ENCODE measurements at places on chromosomes 5 and 9.

DNA sequence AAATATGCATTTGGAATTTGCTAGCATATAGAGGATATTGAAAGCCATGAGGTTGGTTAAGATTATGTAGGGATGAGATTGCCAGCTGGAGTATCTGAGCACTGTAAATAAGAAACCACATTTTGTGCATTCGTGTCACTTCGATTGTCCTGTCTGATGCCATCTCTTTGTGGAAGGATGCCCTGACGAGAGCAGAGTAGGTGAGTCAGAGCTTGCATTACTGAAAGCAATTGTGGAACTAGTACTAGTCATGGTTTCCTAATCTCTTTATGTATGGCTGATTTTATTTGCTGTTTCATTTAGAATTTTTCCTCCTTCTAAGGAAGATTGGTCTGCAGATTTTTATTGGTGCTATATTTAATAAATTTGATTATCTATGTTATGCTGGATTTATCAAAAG lies 14.5 kb upstream of the TAS2R1 start:
- DNase-seq, result no peak

- no peak for DNase-seq
These were observed 79.1 kb downstream of the FAM174A start for GRCh38 chr5:100614308-100614707.

DNA sequence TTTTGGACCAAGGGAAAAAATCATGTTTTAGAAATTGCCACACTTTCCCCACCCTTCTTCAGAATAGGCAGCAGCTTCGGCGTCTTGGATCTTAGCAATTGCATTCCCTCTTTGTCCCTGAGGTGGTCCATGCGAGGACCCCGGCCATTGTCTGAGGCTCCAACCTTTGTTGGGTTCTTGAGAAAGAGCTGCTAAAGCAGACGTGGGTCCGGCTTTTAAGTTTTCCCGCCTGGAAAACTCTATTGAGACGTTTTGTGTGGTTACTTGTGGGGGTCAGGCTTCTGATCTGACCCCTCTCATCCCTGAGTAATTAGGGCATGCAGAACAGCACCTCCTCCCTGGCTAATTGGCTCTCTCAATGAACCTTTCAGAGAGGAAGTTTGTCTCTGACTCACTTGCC lies 509.6 kb upstream of the TNC start:
- DNase-seq, result no peak

- no peak for DNase-seq
These were observed 16.3 kb upstream of the ANXA1 start for GRCh38 chr9:73135394-73135793.

- no peak for DNase-seq
These were observed 41.8 kb downstream of the CDO1 start for GRCh38 chr5:115774684-115775083.

DNA sequence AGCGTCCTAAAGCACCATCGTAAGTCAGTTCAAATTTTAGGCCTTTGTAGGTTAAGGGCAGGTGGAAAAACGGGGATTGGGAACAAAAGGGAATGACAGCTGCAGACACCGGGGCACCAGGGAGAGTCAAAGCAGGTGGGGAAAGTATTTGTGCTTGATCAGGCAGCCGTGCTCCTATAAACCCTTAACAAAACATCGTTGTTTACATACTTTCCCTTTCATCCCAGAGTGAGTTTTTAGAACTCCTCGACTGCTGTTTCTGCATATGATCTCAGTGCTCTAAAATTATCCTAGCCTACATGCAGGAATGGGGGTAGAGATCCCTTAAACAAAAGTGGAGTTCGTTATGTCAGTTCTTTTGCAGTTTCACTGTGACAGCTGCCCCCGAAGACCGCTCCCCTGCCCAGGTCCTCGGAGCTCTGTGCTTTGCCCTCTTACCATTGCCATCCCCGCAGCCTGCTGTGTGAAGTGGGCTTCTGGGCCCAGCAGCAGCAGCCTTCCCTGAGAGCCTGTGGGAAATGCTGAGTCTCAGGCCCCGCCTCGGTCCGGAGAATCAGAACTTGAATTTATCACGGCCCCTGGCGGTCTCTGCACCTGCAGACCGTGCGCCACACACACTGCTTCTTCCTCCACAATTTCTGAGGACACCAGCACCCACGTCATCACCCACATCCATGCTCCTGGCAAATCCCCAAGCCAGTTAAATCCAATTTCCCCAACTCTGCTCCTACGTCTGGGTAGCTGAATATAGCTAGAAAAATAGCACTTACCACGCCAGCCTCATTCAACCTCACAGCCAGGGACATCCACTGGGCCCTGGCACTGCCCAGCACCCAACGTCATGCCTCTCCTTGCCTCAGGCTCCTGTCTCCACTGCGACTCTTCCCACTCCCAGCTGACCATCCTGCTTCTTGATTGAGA lies 86.8 kb downstream of the NSUN2 start:
- DNase-seq, result no peak

DNA sequence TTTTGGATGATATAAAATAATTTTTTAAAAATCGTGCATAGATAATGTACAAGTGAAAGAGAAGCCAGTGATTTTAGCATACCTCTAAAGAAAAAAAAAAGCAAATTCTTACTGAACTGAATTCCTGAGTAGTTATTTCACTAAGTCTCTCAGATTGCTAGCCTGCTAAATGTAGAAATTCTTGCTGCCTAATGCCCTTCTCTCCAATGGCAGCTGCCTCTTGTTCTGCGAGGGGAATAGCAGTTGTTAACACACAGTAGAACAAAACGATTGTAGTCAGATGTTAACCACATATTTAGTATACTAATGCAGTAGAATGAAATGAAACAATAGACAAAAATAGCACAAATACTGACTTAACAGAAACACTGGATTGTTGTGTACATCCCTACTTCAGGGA lies 26.8 kb downstream of the SMAD5 start:
- no peak for DNase-seq

GRCh38 chr5:115599924-115600323 lies 2.4 kb downstream of the TICAM2 start:
- no peak for DNase-seq

- no peak for DNase-seq
These were observed 152.1 kb upstream of the GAS1 start for GRCh38 chr9:87099407-87099806.

Data from activated T-cell treated with anti-CD3 and anti-CD28 coated beads, Interleukin-2, amount 50 U/mL, for 72 hours (primary cell).